Activated T-helper 1 cell treated with anti-CD3 and anti-CD28 coated beads, Interleukin-12 subunit alpha, Interleukin-12 subunit beta, Interleukin-2, Interleukin-4 antibody, amounts not matched to agents 30 ng/mL and 10 ng/mL and 1 ng/mL, durations not matched to agents 14 hours and 24 hours and 36 hours (primary cell): ENCODE measurements at places on chromosomes 16 and 17. TPM values are rescaled to one million over a fixed set of nuclear protein-coding genes. Genes with fewer than 3 reads are reported as not detected.

Gene ABCC12
- not detected in 2 replicates for total RNA-seq

Gene RNF43
- total RNA-seq, result 0.47 and 0.86 TPM in 2 replicates

Gene SETD1A
- total RNA-seq, result 34.0 and 38.8 TPM in 2 replicates

Gene FBXL16
- 6.3 and 7.6 TPM in 2 replicates for total RNA-seq

Gene PRAC1
- not detected in 2 replicates for total RNA-seq

Gene TNFRSF13B
- not detected in 2 replicates for total RNA-seq

Gene CA7
- 0.13 and 0.39 TPM in 2 replicates for total RNA-seq

Gene CCL17
- total RNA-seq, result 1.3 and 1.6 TPM in 2 replicates

Gene HBA2
- 0.57 and 0.59 TPM in 2 replicates for total RNA-seq

Gene KRTAP4-9
- total RNA-seq, result not detected in 2 replicates

Gene CAPNS2
- not detected in 2 replicates for total RNA-seq

Gene CPNE7
- total RNA-seq, result 32.2 and 35.2 TPM in 2 replicates

Gene FOXN1
- not detected in 2 replicates for total RNA-seq

Gene KRTAP1-5
- total RNA-seq, result not detected in 2 replicates

Gene KRT35
- not detected in 2 replicates for total RNA-seq

Gene UNC45B
- not detected in 2 replicates for total RNA-seq

Gene AIPL1
- total RNA-seq, result not detected in 2 replicates

Gene WIPF2
- total RNA-seq, result 25.8 and 27.6 TPM in 2 replicates

Gene SLC12A3
- not detected in 2 replicates for total RNA-seq

Gene ASIC2
- not detected in 2 replicates for total RNA-seq

Gene ZG16
- not detected in 2 replicates for total RNA-seq

Gene ZNF624
- total RNA-seq, result 2.0 and 2.8 TPM in 2 replicates

Gene ABHD15
- 18.5 and 19.5 TPM in 2 replicates for total RNA-seq

Gene BAIAP3
- 0.07 and 0.18 TPM in 2 replicates for total RNA-seq

Gene ZCCHC14
- 9.9 and 11.0 TPM in 2 replicates for total RNA-seq

Gene NEURL4
- 57.1 and 60.9 TPM in 2 replicates for total RNA-seq

Gene MARVELD3
- not detected in 2 replicates for total RNA-seq

Gene SLX1A
- 63.2 and 66.4 TPM in 2 replicates for total RNA-seq

Gene KREMEN2
- 0.10 and 0.18 TPM in 2 replicates for total RNA-seq

Gene TP53TG3F
- total RNA-seq, result not detected in 2 replicates

Gene GABARAPL2
- total RNA-seq, result 62.7 and 69.5 TPM in 2 replicates

Gene CDH11
- total RNA-seq, result not detected in 2 replicates

Gene PPL
- total RNA-seq, result not detected in 2 replicates

Gene CACNG1
- not detected in 2 replicates for total RNA-seq

Gene CMTM1
- total RNA-seq, result 12.5 and 13.9 TPM in 2 replicates

Gene SALL1
- not detected in 2 replicates for total RNA-seq

Gene WFIKKN2
- total RNA-seq, result not detected in 2 replicates

Gene P4HB
- total RNA-seq, result 477 and 487 TPM in 2 replicates

Gene ASB16
- total RNA-seq, result 0.31 and 0.42 TPM in 2 replicates

Gene MYO15A
- 0.31 and 0.34 TPM in 2 replicates for total RNA-seq

Gene ABCC11
- total RNA-seq, result not detected in 2 replicates

Gene SPNS3
- total RNA-seq, result 1.1 and 1.7 TPM in 2 replicates

Gene CRK
- 19.8 and 24.2 TPM in 2 replicates for total RNA-seq

Gene MRPS7
- total RNA-seq, result 126 and 130 TPM in 2 replicates

Gene C1QBP
- 410 and 413 TPM in 2 replicates for total RNA-seq

Gene SEZ6L2
- total RNA-seq, result 0.16 and 0.32 TPM in 2 replicates

Gene SHISA6
- total RNA-seq, result not detected in 2 replicates

Gene OTOA
- total RNA-seq, result 0.10 TPM in 1 of 2 replicates, not detected in the other

Gene PRSS53
- total RNA-seq, result 3.1 and 4.7 TPM in 2 replicates

Gene CNTNAP1
- total RNA-seq, result 1.8 and 2.2 TPM in 2 replicates

Gene MSLN
- total RNA-seq, result not detected in 2 replicates

Gene CCDC137
- total RNA-seq, result 59.3 and 62.1 TPM in 2 replicates

Gene CCL4
- 1,230 and 1,243 TPM in 2 replicates for total RNA-seq

Gene MT4
- not detected in 2 replicates for total RNA-seq

Gene CHD9NB
- total RNA-seq, result 0.24 and 1.1 TPM in 2 replicates

Gene NHERF1
- total RNA-seq, result 142 and 153 TPM in 2 replicates

Gene DRC3
- total RNA-seq, result not detected in 2 replicates

Gene PROCA1
- total RNA-seq, result 4.4 and 5.2 TPM in 2 replicates

Gene IST1
- 156 and 169 TPM in 2 replicates for total RNA-seq
